ENCODE measurements at places on chromosomes 6 and 20. TPM values are rescaled to one million over a fixed set of nuclear protein-coding genes. Genes with fewer than 3 reads are reported as not detected.

Gene SYS1
- 32.0 TPM for polyA plus RNA-seq

Gene SLC17A3
- polyA plus RNA-seq = 0.47 TPM

Gene DNAJC5
- polyA plus RNA-seq = 34.7 TPM

Gene OPN5
- polyA plus RNA-seq = 1.2 TPM

Gene ELOVL2
- 9.8 TPM for polyA plus RNA-seq

Gene LHFPL5
- polyA plus RNA-seq = 0.40 TPM

Gene ENPP5
- polyA plus RNA-seq = 13.2 TPM

Gene BANF2
- not detected for polyA plus RNA-seq

Gene TRIM15
- polyA plus RNA-seq = 0.53 TPM

Gene TBPL1
- 47.3 TPM for polyA plus RNA-seq

Gene CST2
- not detected for polyA plus RNA-seq
